Peyer's patch (tissue), 4 donors: ENCODE measurements at places on chromosomes 3 and 15. TPM values are rescaled to one million over a fixed set of nuclear protein-coding genes. Genes with fewer than 3 reads are reported as not detected.

DNA sequence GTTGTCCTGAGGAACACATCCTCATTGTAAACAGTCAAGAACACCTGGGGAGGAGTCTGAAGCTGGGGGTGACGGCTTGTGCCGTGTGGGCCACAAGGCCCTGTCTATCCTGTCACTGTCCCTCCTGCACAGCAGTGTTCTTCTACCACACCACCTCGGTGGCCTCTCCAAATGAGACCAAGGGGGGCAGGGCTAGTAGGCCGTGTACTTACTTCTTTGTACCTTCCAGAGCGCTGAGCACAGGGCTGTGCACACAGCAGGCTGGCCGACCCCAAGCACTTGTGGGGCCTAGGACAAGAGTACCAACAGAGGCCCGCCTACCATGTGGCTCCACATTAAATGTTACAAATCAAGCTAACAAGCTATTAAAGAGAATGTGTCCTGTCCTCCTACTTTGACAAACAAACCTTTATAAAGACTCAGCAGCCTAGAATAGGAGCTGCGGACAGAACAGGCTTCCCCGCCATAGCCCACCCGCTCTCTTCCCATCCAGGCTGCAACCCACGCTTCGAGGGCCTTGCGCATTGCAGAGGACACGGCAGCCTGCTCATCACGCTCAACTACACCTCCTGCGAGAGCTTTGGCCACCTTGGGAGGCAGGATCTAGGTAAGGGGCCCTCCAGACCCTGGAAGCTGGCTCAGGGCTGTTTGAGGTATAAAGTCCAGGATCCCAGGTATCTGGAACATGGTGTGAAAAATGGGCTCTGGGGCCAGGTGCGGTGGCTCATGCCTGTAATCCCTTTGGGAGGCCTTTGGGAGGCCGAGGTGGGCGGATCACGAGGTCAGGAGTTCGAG, 30.5 kb downstream of the MELTF start:
- H3K4me3 ChIP-seq: no peak overlapping the region
- H3K27ac ChIP-seq: no peak overlapping the region
- H3K36me3 ChIP-seq: no peaks in the 10 kb centered on the region
- H3K27me3 ChIP-seq: no peaks in the 10 kb centered on the region
- peaks cover 11% of the 10 kb centered on the region for H3K4me1 ChIP-seq
- peak; percentile 39 for DNase-seq

DNA sequence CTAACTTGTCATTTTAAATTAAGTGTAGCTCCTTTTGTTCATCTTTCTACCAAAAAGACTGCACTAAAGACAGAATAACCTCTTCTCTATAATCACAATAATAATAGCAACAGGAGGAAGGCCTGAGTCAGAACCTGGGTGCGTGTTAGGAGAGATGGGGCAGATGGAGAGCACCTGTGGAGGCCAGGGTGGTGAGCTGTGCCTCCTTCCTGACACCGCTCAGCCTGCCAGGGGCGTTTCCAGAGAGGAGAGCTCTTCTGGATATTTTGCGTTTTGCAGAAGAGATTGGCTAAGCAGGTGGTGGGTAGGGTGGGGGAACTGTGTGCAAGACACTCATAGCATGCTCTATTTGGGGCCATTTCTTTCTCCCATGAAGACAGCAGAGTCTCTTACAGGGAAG, 83.5 kb downstream of the MEGF11 start:
- no peaks in the 10 kb centered on the region for H3K36me3 ChIP-seq
- no peaks in the 10 kb centered on the region for H3K27me3 ChIP-seq
- no peaks in the 10 kb centered on the region for H3K4me1 ChIP-seq
- no peak overlapping the region for H3K4me3 ChIP-seq
- no peak overlapping the region for H3K27ac ChIP-seq
- no peak for DNase-seq

GRCh38 chr3:84906065-84906464, 52.7 kb upstream of the CADM2 start:
- H3K4me3 ChIP-seq: no peak overlapping the region
- H3K27ac ChIP-seq: no peak overlapping the region
- no peaks in the 10 kb centered on the region for H3K36me3 ChIP-seq
- no peak for DNase-seq

DNA sequence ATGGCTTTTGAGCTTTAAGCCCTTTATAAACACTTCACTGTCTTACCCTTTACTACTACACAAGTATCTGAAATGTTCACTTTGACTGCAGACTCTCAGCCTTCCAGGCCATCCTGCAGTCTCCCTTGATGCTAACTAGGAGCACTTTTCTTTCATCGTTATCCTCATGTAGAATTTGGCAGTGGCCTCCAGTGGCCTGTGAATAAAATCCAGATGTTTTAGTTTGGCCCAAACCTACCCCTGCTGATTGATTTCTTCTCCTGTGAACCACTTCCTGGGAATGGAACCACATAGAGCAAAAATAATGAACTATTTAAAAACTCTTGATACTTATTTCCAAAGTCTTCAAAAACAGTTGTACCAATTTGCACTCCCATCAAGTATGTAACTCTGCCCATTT, 271.9 kb downstream of the FEZF2 start:
- no peak for DNase-seq
- H3K27me3 ChIP-seq: no peaks in the 10 kb centered on the region
- H3K4me3 ChIP-seq: no peak overlapping the region
- H3K36me3 ChIP-seq: no peaks in the 10 kb centered on the region

GRCh38 chr3:10121064-10121463, 5.6 kb downstream of the BRK1 start:
- H3K36me3 ChIP-seq: no peaks in the 10 kb centered on the region
- peaks cover 5% of the 10 kb centered on the region for H3K4me1 ChIP-seq
- no peak overlapping the region for H3K4me3 ChIP-seq
- H3K27ac ChIP-seq: no peak overlapping the region

DNA sequence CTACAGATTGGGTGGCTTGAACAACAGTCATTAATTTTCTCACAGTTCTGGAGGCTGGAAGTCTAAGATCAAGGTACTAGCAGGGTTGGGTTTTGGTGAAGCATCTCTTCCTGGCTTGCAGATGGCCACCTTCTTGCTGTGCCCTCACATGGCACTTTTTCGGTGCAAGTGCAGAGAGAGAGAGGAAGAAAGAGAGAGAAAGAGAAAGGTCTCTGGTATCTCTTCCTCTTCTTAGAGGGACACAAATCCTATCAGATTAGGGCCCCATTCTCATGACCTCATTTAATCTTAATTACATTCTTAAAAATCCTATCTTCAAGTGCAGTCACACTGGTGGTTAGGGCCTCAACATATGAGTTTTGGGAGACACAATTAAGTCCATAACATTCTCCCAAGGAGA, 167.1 kb downstream of the NFKBIZ start:
- H3K27me3 ChIP-seq: no peaks in the 10 kb centered on the region
- no peak for DNase-seq
- no peak overlapping the region for H3K4me3 ChIP-seq
- no peaks in the 10 kb centered on the region for H3K36me3 ChIP-seq
- no peak overlapping the region for H3K27ac ChIP-seq

DNA sequence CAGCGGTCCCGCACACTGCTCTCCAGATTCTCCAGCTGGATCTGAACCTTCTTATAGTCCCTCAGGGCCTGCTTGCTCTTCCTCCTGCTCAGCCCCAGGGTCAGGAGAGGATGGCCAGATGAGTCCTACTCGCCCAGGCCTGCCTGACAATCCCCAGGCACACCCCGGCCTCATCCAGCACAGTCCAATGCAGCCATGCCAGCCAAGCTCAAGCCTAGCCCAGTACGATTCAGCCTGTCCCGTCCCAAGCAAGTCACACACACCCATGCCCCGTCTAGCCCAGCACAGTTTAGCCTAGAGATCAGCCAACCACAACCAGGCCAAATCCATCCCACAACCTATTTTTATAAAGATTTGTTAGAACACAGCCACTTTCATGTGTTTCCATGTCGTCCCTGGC, 16.8 kb downstream of the PLXNB1 start:
- no peak overlapping the region for H3K4me3 ChIP-seq
- no peak overlapping the region for H3K27ac ChIP-seq
- peaks cover 100% of the 10 kb centered on the region for H3K36me3 ChIP-seq
- H3K4me1 ChIP-seq: no peaks in the 10 kb centered on the region
- H3K27me3 ChIP-seq: no peaks in the 10 kb centered on the region

DNA sequence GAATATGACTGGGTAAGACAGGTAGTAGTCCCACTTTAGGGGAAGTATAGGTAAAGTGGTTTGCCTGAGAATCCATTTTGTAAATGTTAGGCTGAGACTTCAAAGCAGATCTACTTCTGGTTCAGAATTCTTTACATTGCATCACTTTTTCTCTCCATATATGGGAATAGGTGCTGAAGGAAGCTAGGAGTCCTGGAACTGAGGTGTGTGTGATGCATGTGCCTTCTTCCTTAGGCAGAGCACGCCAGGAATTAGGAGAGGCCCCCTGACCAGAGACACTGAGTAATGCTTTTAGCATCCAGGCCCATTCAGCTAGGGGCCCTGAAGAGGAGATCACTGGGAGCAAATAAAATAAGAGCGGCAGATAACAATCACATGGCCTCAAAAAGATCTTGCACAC, 69.2 kb upstream of the DCP1A start:
- no peaks in the 10 kb centered on the region for H3K27me3 ChIP-seq
- no peaks in the 10 kb centered on the region for H3K4me1 ChIP-seq
- no peak for DNase-seq
- H3K36me3 ChIP-seq: no peaks in the 10 kb centered on the region

- no peaks in the 10 kb centered on the region for H3K36me3 ChIP-seq
- no peak overlapping the region for H3K27ac ChIP-seq
- DNase-seq: no peak
- H3K4me3 ChIP-seq: no peak overlapping the region
These were observed 5.5 kb upstream of the ANO10 start for GRCh38 chr3:43627360-43627759.

DNA sequence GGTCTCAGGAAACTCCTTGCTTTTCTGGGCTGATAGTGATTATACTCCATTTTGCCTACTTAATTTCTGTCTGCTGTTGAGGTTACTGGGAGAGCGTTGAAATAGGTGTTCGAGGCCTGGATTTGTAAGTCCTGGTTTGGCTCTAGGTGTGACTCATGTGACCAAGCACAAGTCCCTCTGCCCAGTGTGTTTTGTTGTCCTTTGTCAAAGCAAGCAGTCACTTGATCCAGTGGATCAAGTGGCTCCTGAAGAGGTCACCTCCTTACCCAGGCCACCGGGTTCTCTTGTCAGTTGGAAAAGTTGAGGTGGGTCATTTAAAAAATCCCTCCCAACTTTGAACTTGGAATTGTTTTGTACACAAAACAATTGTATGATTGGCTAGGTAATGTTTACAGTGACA, 70.0 kb downstream of the LPP start:
- H3K4me3 ChIP-seq: no peak overlapping the region
- H3K27me3 ChIP-seq: no peaks in the 10 kb centered on the region
- no peak overlapping the region for H3K27ac ChIP-seq
- H3K4me1 ChIP-seq: peaks cover 23% of the 10 kb centered on the region
- no peaks in the 10 kb centered on the region for H3K36me3 ChIP-seq

- DNase-seq: no peak
- H3K27me3 ChIP-seq: no peaks in the 10 kb centered on the region
- no peaks in the 10 kb centered on the region for H3K4me1 ChIP-seq
- H3K4me3 ChIP-seq: no peak overlapping the region
- H3K36me3 ChIP-seq: no peaks in the 10 kb centered on the region
These were observed 66.0 kb downstream of the PDZRN3 start for GRCh38 chr3:73558727-73559075.

DNA sequence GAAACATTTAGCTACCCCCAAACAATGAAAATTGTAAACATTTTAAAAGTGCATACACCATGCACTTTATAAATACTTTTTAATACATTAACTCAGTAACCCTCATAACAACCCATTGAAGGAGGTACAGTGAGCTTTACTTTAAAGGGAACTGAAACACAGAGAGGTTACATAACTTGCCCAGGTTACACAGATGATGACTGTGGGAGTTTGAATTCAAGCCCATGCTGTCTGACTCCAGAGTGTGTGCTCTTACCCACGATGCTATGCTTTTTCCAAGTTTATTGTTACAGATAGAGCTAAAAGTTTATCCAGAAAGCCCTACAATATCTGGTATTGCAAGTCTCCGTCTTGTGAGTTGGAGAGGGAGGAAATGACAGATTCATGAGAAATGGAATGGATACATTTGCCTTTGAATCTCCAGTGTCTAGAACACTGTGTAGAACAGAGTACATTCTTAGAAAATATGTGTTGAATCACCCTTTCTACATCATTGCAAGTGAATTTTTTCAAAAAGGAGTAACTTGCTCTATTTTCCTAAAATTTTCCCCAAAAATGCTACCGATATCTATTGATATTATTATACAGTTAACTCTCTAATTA, 428.3 kb downstream of the NAALADL2 start:
- DNase-seq: no peak
- H3K4me3 ChIP-seq: no peak overlapping the region
- no peak overlapping the region for H3K27ac ChIP-seq
- H3K36me3 ChIP-seq: no peaks in the 10 kb centered on the region

DNA sequence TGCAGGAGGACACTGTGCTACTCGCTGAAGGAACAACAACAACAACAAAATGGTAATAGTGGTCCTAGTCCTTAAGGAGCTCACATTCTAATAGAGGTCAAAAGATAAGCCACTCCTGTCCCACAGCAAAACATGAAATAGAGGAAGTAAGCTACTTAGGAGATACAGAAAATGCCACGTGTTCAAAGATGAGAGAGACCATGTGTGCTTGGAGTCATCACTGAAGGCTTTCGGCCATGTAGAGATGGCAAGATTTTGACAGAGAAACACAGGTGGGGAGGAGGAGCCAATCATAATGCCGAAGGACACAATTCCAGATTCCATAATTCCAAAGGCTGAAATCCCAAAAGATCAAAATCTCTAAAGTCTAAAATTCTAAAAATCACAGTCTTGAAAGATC, 24.8 kb upstream of the RIOX2 start:
- DNase-seq: no peak
- no peaks in the 10 kb centered on the region for H3K36me3 ChIP-seq
- no peaks in the 10 kb centered on the region for H3K4me1 ChIP-seq
- H3K4me3 ChIP-seq: no peak overlapping the region
- no peak overlapping the region for H3K27ac ChIP-seq
- H3K27me3 ChIP-seq: no peaks in the 10 kb centered on the region

- no peak overlapping the region for H3K4me3 ChIP-seq
- H3K27ac ChIP-seq: peak overlapping the region; percentile 60
- H3K27me3 ChIP-seq: no peaks in the 10 kb centered on the region
- DNase-seq: peak; percentile 24
These were observed 12.9 kb downstream of the PCYT1A start for GRCh38 chr3:196274585-196274984.

GRCh38 chr3:48716508-48716981, 476 bp downstream of the IP6K2 start:
- no peaks in the 10 kb centered on the region for H3K27me3 ChIP-seq
- peak overlapping the region; percentile 66 for H3K4me3 ChIP-seq
- peak overlapping the region; percentile 85 for H3K27ac ChIP-seq
- H3K4me1 ChIP-seq: no peaks in the 10 kb centered on the region

Gene CHD2
- total RNA-seq: 173 TPM

Gene BUB1B
- 14.2 TPM for total RNA-seq

Gene ENTPD3
- total RNA-seq: 0.67 TPM

Gene GALNT15
- total RNA-seq: 18.6 TPM

Gene PTX3
- total RNA-seq: not detected

Gene DAPK2
- total RNA-seq: 64.6 TPM

Gene REC114
- not detected for total RNA-seq

Gene CAV3
- not detected for total RNA-seq

Gene SYNPR
- total RNA-seq: not detected
